ENCODE measurements at places on chromosomes 2 and 18.

GRCh38 chr2:43408407-43409160 lies 182.2 kb upstream of the ZFP36L2 start:
- no peak for DNase-seq

DNA sequence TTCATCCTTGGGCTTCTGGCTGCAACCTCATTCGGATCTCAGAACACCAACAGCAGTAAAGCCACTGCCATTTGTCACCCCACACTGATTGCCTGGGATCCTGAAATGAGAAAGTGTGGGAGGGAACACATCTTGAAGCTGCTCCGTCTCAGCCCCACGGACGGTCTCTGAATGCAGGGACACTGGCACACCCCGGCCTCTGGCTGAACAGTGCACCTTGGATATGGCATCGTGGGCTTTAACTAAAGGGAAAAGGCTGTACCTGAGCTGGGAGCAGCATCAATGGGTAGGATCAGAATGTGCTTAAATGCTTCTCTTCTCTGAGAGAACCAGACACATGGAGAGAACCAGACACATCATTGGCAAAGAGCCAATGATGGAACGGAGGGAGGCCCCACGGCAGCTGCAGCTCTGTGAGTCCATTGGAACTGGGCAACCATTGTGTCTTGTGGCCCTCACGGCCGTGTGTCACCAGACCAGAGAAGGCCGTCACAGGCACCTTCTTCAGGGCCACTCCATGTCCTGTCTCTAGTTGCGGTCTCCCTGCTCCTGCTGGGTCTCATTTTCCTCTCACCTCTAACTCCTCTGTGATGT lies 193.4 kb upstream of the MYT1L start:
- no peak for DNase-seq

GRCh38 chr2:127650041-127650784 lies 4.3 kb downstream of the GPR17 start:
- no peak for DNase-seq

GRCh38 chr2:10083692-10084211 lies 3.5 kb upstream of the CYS1 start:
- no peak for DNase-seq

DNA sequence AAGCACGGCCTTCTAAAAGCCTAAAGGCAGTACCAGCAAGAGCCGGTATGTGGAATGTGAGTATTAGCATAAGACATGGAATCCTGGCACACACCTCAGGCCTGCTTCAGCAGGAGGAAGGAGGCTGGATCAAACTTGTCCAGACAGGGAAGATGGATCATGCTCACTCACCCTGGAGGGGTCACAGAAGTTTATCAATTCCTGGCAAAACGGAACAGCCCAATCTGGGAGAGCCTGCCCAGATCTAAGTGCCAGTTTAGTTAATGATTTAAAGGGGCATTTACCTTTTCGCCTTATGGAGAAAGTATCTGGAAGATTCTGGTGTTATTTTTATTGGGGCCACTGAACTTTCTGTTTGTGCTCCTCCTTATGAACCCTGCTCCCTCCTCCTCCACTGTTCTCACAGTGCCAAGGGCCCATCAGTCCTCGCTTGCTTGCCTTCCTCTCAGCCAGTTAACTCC lies 58.3 kb upstream of the NFE2L2 start:
- no peak for DNase-seq

DNA sequence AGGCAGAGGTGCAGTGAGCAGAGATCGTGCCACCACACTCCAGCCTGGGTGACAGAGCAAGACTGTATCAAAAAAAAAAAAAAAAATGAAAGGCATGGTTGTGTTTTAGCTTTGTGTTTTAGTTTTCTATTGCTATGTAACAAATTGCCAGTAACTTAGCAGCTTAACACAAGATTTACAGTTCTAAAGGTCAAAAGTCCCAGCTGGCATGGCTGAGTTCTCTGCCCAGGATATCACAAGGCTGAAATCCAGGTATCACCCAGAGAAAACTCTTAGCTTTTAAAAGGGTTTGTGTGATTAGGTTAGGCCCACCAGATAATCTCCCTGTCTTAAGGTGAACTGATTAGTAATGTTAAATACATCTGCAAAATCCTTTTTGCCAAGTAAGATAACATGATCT lies 107.7 kb upstream of the YPEL5 start:
- DNase-seq, result peak; percentile 36

DNA sequence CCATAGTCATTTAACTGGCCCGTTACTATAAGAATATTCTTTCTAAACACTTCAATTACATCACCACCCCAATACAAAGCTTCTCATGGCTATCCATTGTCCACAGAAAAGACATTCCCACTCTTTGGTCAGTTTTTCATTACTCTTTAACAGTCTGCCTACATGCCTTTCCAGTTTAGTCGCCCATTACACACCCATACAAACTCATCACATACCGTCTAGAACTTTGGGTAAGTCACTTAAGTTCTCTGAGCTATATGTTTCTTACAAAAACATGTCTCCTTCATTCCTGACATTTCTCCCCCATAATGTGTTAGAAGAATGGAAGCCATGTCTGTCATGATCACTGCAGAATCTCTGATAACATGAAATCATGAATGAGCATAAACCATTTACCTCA lies 108.2 kb upstream of the STK17B start:
- no peak for DNase-seq

DNA sequence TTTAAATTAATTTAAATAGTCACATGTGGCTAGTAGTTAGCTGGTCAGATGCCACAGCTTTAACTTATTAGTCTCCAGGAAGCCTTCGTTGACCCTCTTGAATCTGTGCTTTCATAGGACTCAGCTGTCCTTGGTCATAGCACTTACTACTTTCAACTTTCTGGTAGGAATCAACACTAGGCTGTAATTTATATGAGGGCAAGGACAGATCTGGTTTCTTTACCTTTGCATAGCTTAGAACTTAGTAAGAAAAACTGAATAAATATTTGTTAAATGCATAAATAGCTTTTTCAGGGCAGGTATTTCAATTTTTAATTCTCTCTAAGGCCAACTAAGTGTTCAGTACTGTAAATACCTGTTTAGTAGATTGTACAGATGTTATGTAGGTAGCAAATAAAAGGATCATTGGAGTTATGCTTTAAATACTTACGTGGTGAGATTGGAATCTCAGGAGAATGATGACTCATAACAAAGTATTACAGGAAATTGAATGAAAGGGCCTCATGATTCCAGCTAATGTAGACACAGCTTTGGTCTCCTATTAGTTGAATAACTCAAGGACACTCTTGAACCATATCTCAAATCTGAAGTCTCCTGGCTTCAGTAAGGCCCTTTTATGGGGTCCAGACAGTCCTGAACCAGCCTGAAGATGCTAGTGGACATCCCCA lies 2.6 kb downstream of the CLIP4 start:
- no peak for DNase-seq

DNA sequence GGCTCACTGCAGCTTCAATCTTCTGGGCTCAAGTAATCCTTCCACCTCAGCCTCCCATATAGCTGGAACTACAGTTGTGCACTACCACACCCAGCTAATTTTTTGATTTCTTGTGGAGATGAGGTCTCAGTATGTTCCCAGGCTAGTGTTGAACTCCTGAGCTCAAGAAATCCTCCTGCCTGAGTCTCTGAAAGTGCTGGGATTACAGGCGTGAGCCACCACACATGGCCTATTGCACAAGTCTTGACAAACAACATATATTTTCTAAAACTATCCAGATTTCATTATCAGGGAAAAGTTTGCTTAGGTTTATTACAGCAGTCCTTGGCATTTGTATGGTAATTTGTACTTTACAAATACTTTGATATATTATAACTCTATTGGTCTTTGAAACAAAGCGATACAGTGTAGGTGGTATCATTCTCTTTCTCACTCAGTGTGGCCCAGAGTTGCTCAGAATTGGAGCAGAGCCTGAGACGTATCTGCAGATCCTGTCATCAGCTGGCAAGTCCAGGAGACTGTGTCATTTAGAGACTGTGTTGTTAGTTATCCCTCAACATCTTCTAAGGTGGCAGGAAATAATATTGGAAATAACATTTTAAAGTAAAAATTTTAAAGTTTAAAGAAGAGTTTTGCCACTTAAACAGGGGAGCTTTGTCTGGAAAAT lies 41.4 kb downstream of the PDK1 start:
- DNase-seq, result no peak

GRCh38 chr2:232449964-232450363 lies 6.0 kb upstream of the ALPI start:
- DNase-seq, result no peak

- no peak for DNase-seq
These were observed 28.8 kb upstream of the SLC40A1 start for GRCh38 chr2:189609423-189609816.

DNA sequence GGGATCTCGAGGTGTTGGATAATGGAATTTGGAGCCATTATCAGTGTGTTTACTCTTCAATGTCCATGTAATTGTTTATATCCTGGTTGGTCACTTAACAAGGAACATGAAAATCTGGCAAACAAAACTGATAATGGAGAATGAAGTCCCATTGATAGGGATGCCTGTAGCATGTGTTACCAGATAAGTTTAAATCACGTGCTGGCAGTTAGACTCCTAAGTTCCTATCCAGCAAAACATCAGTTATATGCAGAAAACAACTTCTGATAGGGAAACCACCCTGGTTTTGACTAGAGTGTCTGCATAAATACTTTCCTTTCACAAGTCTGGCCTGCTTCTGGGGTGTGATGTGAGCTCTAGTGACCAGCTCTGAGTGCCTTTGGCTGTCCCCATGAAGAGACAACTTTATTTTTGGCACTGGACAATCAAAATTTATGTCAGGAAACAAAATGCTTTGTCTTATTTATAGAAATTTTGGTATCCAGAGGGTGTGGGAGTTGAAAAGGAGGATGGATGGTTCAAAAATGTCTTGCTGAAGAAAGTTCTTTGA lies 82.0 kb downstream of the FHOD3 start:
- no peak for DNase-seq

DNA sequence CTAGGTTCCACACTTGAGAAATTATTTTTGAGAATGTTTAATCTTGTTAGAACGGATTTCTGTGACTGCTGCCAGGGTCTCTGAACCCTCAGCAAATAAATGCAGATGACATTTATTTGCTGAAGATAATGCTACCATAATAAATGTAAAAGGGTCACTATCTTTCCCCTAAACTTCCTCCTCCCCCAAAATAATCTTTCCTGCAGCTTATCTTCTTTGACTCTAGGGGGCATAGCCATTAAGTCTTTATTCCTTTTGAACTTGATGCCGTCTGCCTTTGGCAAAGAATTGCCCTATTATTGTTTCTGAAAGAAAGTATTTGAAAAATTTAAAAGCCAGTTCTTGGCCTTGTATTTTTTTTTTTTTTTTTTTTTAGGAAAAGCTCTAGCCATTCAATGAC lies 63.6 kb upstream of the ACSL3 start:
- DNase-seq, result no peak

- no peak for DNase-seq
These were observed 250.5 kb downstream of the TFCP2L1 start for GRCh38 chr2:121034551-121034950.

DNA sequence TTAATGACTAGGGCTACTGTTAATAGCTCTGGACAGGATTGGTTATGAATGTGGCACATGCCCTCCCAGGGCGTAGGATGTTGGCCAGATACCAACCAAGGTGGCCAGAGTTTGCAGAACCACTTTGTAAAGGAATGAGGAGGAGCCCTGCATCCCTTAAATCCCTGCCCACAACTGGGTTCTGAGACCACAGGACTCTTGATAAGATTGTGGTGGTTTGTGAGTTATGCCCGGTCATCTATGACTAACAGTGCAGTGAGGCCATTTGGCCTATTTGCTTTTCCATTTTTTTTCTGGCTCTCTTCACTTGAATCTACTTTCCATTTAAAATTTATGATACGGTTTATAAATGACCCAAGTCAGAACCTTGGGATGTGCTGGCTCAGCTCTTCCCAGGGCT lies 294.5 kb downstream of the PRKCE start:
- DNase-seq, result no peak

DNA sequence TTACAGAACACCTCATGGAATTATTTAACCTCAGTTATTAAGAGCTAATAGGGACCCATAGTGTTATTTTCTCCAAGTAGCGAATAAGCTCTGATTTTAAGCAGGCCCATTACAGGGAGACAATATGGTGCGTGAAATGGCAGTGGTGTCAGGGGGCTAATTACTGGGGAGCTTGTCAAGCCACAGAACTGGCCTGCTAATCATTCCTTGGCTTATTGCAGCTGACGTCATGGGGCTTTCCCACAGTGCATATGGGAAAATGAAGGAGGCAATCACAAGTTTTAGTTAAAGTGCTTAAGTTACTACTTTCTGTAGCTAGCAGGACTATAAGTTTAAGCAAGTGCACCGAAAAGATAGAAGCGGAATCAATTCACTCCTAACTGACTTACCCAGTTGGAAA lies 262.5 kb downstream of the TGIF1 start:
- DNase-seq, result no peak

DNA sequence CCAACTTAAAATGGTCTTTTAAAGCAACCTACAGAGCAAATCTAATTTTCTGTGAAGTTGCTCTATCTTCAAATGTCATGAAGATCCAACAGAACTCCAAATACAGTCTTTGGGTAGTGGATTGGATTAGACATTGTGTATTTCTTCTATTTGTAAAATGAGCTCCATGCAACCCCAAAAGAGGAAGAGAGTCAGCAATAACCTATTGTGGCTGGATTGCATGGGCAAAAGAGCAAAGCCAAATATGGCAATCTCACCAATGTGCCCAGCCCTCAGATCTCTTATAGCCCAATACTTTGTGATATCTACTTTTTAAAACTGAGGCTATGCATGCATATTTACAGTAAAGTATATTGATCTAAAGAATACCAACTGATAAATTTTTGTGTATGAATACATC lies 146.3 kb downstream of the TXNL1 start:
- DNase-seq, result no peak

Measured in renal pelvis (tissue), 12 donors.